Brain (organoid and tissue), 16 donors: ENCODE measurements at places on chromosomes 6 and 20. TPM values are rescaled to one million over a fixed set of nuclear protein-coding genes. Genes with fewer than 3 reads are reported as not detected.

WDR46 gene
- 38.0 TPM for polyA plus RNA-seq

RGS17 gene
- 5.9 TPM for polyA plus RNA-seq

WFDC10B gene
- polyA plus RNA-seq = not detected

SIRPA gene
- polyA plus RNA-seq = 71.6 TPM

PBOV1 gene
- not detected for polyA plus RNA-seq

RXRB gene
- 63.3 TPM for polyA plus RNA-seq

CD93 gene
- 8.5 TPM for polyA plus RNA-seq

HSF2 gene
- 36.2 TPM for polyA plus RNA-seq

MAFB gene
- polyA plus RNA-seq = 2.7 TPM

PNPLA1 gene
- polyA plus RNA-seq = 0.15 TPM

FLRT3 gene
- polyA plus RNA-seq = 0.87 TPM

SLC35D3 gene
- 6.1 TPM for polyA plus RNA-seq

RIMS4 gene
- 21.5 TPM for polyA plus RNA-seq

LRRC1 gene
- 7.6 TPM for polyA plus RNA-seq

INSM1 gene
- polyA plus RNA-seq = 321 TPM

GSTA3 gene
- not detected for polyA plus RNA-seq

LY86 gene
- 3.6 TPM for polyA plus RNA-seq

ADGB gene
- not detected for polyA plus RNA-seq

FAM209B gene
- polyA plus RNA-seq = not detected

PPP1R18 gene
- polyA plus RNA-seq = 99.8 TPM
